ENCODE measurements at places on chromosomes 13 and 19.

- no peak for DNase-seq
Measured at GRCh38 chr13:98217597-98217996, 40.5 kb upstream of the RNF113B start.

- no peak for DNase-seq
Measured at GRCh38 chr13:112894673-112895481, 74.1 kb upstream of the MCF2L start.

GRCh38 chr13:27008733-27009132 is 162.9 kb downstream of the USP12 start:
- DNase-seq, result peak; percentile 41

GRCh38 chr13:112696869-112697465 is 7.1 kb downstream of the ATP11A start:
- DNase-seq, result no peak

DNA sequence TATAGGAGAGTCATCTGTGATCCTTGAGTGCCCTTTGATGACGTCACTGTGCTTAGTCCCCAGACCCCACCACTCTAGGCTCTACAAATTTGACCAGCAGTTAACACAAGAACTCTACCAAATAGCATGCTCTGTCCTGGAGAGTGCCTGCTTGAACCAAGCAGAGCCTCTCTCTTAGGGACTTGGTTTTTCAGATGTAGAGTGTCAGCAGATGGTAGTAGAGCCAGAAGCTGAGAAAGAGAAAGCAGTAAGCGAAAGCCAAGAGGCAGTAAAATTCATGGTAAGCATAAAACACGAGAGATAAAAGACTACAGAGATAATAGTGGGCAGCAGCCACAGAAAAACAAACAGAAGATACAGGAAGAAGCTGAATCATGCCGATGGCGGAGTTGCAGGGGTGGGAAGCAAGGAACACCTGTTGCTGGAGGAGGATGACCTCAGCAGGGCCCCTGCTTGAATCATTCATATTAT is 193.3 kb downstream of the SLC7A1 start:
- DNase-seq, result peak; percentile 5

DNA sequence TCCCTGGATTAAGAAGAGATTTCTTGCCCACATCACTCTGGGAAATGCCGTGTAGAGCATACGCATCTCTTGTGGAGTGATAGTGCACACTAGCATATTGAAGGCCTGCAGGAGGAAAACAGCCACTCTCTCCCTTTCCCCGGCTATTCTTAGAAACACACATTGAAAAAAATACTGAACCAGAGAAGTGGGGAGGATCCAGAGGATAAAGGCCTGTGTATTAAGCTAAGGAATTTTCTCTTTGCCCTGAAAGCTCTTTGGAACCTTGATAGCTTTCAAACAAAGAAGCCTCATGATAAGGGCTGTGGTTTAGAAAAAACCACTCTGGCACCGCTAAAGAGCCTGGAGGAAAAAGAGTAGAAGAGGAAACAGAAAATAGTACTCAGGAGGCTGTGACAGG is 386.1 kb upstream of the NBEA start:
- no peak for DNase-seq

- no peak for DNase-seq
Measured at GRCh38 chr19:11400798-11401197, 16.7 kb upstream of the EPOR start.

GRCh38 chr19:11096210-11096841 is 7.1 kb downstream of the LDLR start:
- DNase-seq, result no peak

GRCh38 chr13:46179969-46180763 is 1.8 kb downstream of the LCP1 start:
- no peak for DNase-seq

- no peak for DNase-seq
Measured at GRCh38 chr19:13176345-13176744, 26.1 kb downstream of the IER2 start.

DNA sequence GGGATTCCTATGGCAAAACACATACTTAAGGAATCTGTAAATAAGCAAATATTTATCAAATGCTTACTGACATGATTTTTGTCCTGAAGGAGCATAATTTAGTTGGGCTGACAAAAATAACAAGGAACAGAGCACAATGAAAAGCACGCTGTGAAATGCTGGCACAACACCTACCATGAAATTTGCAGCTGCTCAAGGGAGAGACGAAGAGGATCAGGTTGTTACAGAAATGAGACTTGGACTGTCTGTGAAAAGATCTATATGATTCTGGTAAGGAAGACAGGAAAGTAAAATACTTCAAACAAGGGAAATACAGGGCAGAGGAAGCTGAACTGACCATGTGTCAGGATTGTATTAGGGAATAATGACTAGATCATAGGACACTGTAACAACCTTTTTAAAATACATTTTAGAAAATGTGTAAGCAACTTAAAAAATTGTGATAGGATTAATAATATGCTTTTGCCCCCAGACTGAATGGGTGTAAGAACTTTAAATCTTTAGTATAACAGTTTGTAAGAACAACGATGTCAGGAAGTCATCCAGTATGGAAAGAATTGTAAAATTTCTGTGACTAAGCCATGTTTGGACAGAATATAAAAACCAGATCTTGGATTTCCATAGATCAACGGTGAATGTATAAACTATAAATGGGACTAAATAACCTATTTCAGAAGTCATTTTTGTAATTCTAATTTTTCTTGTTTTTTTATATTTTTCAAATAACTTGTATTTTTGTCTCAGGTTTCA is 1556.0 kb downstream of the EFNB2 start:
- no peak for DNase-seq

DNA sequence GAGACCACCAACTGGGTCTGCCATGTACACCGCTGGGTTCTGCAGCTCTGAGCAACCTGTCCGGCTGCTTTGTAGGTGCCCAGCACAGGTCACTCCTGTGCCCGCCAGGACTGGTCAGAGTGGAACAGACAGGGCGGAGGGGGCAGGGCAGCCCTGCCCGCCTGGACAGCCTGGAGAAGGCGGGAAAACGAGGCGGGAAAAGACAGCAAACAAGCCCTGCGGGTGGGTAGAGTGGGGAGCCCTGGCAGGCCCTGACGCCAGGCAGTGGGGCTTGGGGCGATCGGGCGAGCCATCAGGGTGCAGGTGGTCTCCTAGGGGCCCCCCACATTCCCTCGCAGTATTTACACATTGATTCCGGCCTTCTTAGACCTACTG is 533 bp upstream of the UHRF1 start:
- DNase-seq, result no peak

GRCh38 chr19:46718157-46718933 is 1.4 kb upstream of the PRKD2 start:
- no peak for DNase-seq

DNA sequence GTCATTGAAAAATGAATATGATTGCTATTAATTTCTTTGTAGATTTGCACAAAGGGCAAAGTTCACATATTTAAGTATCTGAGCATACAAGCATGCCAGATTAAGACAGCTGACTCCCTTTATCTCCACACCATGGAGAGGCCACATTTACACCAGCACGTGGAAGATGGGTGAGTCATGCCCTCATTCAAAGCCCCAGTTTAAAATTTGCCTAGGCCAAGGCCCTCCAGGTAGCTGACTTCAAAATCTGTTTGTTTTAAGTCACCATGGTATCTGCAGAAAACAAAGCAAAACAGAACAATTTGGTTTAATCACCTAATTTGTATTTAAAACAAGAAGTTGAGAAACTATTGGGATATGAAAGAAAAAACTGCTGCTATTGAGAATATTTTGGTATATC is 109.2 kb downstream of the ESD start:
- DNase-seq, result no peak

DNA sequence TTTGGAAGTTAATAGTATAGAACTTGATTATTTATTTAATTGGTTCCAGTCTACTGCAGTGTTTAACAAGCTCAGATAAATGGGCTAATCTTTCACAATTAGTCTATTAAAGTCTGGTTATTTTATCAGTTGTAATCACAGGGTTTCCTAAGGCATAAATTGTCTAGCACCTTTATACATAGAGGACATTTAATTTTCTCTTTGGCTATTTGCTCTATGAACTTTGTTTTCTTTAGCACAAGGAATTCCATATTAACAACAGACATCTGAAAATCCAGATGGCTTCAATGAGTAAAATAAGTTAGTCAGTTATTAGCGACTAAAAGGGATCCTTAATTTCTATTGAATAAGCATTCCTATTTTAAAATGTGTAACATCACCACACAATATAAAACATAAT is 1350.8 kb upstream of the SLC10A2 start:
- DNase-seq, result no peak

DNA sequence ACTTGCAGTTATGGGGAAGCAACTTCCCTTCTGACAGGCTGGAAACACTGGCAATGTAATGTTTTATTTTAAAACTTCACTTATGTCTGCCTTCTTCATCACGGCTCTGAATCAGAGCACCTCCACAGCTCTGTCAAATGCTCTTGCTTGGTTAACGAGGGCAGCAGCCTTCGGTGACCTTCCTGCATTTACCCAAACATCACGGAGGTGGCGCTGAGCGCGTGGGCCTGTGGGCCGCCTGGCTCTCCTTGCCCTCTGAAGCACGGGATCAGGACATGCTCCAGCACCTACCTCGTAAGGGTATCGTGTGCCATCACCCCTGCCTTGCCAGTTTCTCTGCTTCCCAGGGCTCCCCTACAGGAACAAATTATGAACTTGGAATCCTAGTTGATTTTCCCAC is 310.0 kb downstream of the TEX29 start:
- peak; percentile 25 for DNase-seq

DNA sequence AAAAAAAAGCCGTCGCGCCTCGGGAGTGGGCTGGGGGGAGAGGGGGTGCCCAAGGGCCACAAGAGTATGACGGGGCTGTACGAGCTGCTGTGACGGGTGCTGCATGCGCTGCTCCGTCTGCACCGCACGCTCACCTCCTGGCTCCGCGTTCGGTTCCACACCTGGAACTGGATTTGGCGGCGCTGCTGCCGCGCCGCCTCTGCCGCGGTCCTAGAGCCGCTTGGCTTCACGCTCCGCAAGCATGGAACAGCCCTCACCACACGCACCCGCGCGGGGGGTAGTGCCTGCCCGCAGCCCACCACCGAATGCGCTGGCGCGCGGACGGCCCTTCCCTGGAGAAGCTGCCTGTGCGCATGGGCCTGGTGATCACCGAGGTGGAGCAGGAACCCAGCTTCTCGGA is 18.8 kb downstream of the C1QTNF9 start:
- DNase-seq, result no peak

GRCh38 chr19:7823686-7824301 is 6.2 kb upstream of the EVI5L start:
- DNase-seq, result no peak

DNA sequence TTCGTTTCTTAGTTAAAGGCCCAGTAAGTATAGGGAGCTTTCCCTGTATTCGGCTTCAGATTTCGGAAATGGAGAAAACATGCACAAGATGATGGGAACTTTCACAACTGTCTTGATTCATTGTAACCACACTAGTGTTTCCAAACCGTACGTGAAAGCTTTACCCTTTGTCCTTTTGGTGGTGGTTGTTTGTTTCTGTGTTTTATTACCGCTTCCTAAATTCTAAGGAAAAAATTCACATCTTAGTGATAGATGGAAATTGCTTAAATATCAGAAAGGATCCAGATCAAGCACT is 504 bp upstream of the VWA8 start:
- DNase-seq, result peak; percentile 12

DNA sequence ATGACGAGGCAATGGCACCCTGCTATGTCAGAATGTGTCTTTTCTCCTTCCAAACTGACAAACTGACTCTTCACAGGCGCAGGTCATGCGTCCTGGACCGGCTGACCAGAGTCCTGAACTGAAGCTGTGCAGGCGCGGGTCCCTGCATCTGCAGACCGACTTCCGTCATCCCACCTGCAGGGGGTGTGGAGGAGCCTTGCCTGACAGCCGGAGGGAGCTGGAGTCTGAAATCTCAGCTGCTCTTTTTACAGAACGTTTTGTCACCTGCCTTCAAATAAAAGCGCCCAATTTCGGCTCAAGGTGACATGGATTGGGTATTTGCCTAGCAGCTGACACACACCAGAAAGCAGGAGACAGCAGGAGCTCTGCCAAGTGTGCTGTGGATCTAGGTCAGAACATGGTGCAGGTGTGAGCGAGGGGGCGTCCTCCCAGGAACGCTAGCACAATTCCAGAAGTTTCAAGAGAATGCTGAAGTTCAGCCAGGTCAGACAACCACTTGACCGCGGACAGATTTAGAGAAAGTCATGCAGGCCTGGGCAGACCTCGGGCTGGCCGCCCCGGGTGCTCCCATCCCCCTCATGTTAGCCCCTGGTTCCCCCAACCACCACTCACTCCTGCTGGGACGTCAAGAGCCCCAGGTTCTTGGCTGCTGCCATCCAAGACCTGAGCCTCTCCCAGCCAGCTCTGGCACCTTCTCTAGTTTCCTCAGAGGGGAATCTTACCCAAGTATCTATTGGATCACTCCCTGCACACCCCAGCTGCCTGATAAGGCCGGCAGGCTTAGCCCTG is 32.8 kb downstream of the ELL start:
- no peak for DNase-seq

DNA sequence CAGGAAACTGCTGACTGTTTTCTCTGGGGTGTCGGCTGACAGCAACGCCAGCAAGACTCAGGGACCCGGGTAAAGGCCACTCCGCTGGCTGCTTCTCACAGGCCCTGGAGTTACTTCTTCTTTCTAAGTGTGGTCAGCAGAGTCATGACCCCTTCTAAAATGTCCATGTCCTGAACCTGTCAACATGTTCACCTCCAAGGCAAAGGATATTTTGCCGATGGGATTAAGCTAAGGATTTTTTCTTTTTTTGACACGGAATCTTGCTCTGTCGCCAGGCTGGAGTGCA is 7.9 kb downstream of the PEX11G start:
- no peak for DNase-seq

DNA sequence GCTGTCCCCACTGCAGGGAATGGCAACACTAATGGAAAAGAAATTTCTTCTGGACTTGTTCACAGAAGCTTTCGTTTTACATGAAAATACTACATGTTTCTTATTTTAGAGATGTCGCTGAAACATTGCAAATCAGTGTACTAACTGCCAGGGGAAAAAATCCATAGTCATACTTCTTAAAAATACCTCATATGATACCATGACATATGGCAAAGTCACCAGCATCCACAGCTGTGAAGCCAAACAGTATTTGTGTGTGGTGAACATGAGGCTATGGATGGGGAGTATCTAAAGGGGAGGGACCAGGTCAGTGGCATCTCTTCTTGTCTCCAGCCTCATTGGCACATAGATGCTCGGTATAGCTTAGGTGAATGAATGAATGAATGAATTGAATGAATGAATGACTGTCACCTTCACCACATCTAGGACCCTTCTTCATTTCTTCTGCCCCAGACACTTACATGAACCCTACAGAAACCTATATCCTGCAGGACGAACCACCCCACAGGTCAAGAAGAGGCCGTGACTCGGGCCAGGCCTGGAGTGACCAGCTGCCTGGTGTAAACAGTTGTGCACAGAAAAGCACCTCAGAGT is 14.6 kb upstream of the CD33 start:
- DNase-seq, result no peak

DNA sequence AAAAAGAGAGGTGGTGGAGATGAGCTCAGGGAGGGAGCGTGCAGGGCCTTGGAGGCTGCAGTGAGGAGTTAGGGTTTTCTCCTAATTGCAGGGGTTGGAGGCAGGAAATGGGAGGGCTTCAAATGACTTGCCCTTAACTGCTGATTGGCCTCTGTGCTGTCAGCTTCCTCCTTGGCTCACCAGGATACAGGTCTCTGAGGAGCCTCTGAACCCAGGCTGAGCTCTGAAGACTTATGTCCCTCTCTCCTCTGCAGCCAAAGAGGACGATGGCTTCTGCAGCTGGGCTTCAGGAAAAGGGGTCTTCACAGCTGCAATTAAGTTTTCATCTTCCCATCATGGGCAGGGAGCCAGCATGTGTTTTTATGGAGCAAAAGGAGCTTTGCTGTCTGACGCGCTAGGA is 6.7 kb upstream of the RANBP3 start:
- DNase-seq, result no peak
